T follicular helper cell (primary cell): ENCODE measurements at places on chromosomes 1 and 21.

DNA sequence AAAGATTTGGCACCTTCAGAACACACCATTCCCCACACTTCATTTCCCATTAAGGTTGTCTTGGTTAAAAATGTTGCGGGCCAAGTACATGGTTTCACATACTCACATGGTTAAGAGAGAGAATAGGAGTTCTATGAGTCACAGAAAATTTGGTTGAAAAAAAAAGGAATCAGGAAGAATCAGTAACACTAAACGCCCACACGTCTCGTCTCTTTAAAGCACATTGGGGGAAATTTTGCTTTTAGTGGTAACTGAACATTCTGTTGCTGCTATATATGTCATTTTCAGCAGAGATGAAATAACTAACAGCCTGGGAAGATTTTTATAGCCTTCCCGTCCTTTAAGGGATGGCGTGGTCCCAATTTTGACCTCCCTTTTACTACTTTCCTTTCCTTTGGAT lies 132.9 kb upstream of the ERG start:
- DNase-seq, result no peak

- DNase-seq, result no peak
Measured at GRCh38 chr1:174406421-174406820, 41.3 kb upstream of the GPR52 start.

DNA sequence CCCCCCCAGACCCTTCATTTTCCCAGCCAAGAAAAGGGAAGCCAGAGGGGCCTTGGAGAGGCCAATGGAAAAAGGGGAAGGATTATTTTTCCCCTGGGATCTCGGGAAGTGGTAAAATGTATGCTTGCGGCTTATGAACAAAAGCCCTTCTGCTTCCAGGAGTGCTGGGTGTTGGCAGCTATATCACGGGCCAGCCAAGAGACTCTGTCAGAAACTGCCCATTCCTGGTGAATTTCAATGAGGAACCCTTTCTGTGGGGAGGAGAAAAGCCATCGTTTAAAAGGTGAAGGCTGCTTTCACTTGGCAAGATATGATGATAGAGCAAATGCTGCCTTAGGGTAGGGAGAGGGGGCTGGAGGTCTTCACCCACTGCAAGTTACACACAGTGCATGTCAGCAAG lies 69.7 kb upstream of the ZC3H12A start:
- no peak for DNase-seq

DNA sequence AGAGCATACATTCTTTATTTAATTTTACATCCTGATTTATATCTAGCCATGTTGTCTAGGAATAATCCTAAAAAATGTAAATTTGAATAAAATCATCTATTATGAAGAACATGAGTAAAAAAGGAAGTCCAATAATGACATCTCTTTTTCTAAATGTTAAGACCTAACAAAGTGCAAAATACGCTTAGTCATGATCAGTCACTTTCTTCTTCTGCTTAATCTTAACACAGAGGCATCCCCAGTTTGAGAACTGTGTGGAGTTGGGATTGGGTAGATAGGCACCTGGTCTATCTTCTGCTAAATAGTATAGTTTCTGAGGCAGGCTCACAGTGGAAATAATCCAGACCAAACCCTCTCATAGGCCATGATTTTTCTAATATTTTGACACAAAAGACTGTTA lies 311.7 kb upstream of the LRRC7 start:
- no peak for DNase-seq

- DNase-seq, result no peak
Measured at GRCh38 chr21:44377201-44377921, 23.9 kb downstream of the TRPM2 start.

DNA sequence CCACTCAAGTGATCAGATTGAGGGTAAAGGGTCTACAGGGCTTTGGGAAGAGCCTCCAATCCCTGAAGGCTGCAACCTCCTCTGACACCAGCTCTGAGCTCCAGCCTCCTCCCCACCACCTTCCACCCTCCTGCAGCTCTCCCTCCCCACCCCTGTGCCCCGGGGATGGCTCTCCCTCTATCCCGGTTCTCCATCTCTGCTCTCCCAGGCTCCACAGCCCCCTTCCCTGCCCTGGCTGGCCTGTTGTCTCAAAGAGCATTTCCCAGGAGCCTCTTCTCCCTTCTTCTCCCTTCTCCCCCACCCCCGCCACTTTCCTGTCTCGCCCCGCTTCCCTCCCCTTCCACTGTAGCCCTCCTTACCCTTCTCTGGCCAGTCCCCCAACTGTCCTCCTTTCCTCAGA lies 1.1 kb downstream of the PLEKHA6 start:
- DNase-seq, result no peak

- DNase-seq, result no peak
Measured at GRCh38 chr1:8551057-8551456, 233.1 kb downstream of the SLC45A1 start.

DNA sequence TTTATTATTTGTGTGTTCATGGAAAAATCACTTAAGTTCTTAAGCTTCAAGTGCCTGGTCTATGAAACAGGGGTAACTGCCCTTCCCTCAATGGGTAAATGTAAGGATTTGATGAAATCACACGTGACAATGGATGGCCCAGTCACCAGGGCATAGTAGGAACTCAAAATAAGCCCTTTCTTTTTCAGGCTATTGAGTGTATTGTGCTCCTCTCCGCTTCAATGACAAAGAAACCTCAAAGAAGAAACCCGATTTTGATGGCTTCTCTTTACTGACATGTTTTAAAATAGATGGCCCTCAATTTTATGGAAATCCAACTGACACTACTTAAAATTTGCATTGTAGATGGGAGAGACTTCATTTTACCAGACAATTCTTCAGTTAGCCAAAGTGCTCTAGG lies 543.5 kb downstream of the OMA1 start:
- no peak for DNase-seq

DNA sequence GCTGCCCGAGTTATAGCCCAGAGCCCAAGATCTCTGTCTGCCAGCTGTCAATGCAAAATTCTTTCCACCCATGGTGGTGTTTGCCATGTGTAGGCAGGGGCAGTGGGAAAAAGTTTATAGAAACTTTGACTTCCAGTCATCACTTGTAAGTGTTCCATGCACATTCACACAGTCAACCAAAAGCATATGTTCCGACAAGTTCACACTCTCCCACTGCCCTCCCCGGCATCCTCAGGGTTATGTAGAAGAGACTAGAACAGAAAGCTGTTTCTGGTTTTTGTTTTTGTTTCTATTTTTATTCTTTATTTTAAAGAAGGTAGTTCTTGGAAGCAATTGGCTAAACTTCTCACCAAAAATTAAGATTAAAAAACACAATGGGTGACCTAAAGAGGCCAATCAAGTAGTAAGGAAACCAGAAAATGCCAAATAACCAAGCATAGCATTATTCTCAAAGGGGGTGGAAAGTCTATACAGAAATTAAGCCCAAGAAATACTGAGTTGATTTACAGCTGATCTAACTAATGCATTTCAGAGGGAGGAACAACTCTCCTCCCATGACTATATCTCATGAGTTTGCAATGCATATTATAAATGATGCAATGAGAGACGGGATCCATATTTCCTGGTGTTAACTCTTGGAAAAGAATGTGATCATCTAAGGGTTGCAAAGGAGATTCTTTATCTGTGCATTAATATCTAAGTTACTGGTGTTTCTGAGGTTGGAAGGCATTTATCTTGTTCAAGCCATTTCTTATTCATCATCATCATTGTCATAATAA lies 91.5 kb upstream of the ETS2 start:
- DNase-seq, result no peak

DNA sequence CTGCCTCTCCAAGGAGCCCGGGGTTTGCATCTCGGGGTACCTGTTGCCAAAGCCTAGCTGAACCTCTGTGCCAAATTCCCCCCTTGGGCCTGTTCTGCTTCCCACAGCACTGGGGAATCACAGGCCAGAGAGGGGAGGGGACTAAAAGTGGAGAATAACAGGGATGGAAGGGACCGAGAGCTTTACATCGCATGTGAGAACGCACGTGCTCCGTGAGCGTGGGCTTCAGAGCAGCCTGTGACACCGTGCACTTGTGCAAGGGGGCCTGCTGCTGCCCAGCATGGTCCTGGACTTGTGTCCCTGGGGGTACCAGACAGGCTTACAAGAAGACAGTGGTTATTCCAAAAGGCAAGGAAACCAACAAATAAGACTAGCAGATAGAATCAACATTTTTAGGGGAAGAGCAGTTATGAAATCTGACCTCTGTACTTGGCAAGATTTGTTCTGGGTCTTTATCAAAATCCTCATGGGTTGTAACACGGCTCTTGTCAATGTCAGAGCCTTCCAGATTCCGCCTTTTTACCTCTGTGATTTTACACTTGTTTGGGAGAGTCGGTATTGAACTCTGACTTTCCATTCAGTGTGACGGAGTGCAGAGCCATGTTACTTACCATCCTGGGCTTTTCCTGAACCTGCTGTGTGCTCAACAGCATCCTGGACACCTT lies 36.2 kb upstream of the TNFRSF1B start:
- DNase-seq, result no peak

GRCh38 chr1:119091618-119092017 lies 48.8 kb downstream of the WARS2 start:
- DNase-seq, result no peak

GRCh38 chr1:109649491-109649914 lies 6.4 kb upstream of the GSTM4 start:
- DNase-seq, result no peak

GRCh38 chr1:225891229-225891972 lies 2.5 kb upstream of the LEFTY1 start:
- DNase-seq, result no peak

DNA sequence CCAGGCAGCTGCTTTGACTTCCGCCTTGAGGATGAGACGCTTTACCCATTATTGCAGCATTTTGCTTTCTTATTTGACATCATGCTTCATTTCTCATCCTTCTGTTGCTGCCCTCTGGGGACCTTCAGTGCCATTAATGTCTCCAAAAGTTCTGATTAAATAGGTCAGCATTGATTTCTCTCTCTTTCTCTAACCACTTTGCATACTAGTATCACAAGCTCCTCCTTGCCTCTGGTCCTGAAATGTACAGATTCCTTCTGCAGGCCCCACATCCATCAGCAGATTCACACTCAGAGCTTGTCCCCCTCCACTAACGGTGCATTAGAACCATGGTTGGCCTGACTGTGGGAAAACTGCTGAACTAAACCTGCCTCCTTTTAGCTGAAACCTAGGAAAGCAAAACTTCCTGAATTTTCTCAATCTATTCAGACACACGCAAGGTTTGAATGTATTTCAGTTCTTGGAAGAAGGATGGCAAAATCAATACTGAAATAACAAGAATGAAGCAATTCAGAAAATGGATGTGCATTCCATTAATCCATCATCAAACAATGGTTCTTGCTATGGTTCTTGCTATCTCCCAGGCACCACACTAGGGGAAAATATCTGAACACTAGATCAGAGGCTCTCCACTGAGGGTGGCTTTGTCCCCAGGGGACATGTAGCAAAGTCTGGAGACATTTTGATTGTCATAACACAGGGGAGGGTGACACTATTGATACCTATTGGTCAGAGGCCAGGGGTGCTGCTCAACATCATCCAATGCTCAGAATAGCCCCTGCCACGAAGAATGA lies 154.5 kb downstream of the PCP4 start:
- DNase-seq, result no peak

DNA sequence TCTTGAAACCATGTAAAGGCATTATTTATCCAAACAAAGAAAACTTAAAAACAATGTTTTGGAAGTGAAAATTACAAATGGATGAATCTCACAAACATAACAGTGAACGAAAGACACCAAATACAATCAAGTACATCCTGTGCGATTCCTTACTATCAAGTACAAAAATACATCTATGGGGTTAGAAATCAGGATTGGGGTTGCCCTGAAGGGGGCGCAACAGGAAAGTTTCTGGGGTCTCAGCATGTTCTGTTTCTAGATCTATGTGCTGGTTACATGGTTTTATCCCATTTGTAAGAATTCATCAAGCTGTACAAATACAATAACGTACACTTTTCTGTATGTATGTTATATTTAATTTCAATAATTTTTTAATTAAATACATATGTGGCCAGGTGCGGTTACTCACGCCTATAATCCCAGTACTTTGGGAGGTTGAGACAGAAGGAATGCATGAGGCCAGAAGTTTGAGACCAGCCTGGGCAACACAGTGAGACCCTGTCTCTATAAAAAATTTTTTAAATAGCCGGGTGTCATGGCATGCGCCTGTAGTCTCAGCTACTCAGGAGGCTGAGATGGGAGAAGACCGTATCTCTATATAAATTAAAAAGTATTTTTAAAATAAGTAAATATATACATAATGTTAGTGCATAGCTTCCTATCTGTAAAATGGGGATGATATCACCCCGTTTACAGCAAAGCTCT lies 121.5 kb upstream of the SOD1 start:
- DNase-seq, result no peak

GRCh38 chr1:55640708-55641473 lies 425.7 kb upstream of the USP24 start:
- no peak for DNase-seq

- DNase-seq, result no peak
Measured at GRCh38 chr1:236705771-236706170, 19.5 kb downstream of the ACTN2 start.

DNA sequence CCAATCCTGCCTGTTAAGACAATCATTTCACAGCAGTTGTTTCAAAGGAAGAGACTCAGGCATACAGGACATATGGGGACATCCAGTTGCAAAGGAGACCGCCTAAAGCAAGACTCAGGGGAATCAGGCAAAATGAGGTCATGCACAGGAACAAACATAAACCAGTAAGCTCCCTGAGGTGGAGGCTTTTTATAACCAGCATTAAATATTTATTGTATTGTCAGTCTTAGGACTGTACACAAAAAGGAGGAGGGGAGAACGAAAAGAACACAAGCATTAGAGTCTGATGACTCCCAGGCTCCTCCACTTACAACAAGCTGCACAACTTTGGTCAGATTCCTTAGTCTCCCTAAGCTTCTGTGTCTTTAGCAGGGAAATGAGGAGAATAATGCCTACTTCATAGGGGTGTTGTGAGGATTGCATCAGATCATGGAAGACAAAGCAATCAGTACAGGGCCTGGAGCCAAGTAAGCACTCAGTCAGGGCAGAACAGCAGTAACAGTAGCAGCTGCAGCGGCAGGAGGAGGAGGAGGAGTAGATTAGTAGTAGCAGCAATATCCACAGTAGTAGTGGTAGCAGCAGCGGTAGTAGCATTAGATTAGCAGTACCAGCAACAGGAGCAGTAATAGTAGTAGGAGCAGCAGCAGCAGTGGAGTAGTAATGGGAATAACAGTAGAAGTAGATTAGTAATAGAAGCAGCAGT lies 54.2 kb upstream of the SPATA6 start:
- no peak for DNase-seq

GRCh38 chr1:81585371-81585770 lies 215.4 kb upstream of the ADGRL2 start:
- DNase-seq, result no peak

- no peak for DNase-seq
Measured at GRCh38 chr1:110119843-110120242, 7.6 kb downstream of the UBL4B start.

DNA sequence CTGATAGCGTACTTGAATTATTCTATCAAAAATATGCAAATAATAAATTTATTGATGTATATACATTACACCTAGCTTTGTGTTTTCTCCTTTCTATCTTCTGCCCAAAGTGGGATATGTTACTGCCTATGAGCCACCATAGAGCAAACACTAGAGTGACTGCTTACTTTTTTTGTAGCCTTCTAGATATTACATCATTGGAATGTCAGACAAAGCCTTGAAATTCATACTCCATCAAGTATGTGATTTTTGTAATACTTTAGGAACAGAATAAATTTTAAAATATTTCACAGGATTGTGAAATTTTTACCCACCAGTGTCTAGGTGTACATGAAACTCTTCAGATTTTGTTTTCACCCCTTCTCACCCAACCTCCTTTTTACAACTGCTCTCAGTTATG lies 787.6 kb downstream of the USP25 start:
- no peak for DNase-seq

- peak; percentile 43 for DNase-seq
Measured at GRCh38 chr1:32240140-32240951, 6.7 kb upstream of the FAM167B start.

GRCh38 chr1:25657883-25658760 lies 41.5 kb downstream of the MAN1C1 start:
- DNase-seq, result no peak
